ENCODE measurements at places on chromosomes 7 and 10.

DNA sequence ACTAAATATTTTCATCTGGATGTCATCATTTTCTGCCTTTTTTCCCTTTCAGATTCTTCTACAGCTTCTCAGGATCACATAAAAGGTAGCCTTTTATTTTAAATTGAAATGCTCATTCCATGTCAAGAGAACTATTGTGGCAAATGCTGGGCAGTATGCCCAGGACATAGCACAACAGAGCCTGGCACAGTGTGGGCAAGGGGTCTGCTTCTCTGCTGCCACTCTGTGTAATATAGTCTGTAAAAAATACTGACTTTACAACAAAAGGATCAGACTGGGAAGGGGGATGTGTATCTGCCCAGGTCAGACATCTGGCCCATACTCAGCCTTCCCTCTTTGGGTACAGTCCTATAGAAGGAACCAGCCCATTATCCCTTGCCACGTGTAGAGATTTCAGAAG is 62.7 kb downstream of the CUZD1 start:
- no peak for DNase-seq

DNA sequence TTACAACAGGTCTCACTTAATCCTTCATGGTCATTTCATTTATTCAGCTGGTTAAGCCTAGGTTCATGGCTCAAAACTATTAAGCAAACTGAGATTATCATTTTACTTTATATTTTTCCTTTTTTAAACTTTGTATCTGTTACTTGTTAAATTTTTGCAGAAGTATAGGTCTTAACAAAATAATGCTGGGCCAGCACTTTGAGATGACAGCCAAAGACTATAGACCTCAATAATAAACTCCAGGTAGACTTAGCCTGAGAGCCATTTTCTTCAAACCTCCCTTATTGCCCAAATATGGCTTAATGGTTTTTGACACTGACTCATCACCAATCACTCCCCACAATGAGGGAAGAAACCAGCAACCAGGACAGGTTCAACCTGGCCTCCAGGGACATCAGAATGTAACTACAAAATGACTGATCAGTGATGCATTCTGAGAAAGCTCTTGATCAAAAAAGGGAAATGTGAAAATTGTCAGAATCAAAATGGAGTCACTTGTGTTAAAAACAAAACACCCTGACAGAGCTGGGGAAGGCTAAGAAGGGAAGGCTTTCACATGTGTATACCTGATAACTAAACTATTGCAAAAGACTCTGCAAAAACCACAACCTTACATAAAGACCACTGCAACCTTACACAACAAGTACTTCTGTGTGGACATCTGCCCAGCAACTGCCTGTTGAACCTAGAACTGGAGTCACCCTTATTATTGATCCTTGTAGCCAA is 2.1 kb upstream of the CCDC126 start:
- no peak for DNase-seq

- DNase-seq = peak; percentile 72
These were observed at the start of gene ITPRIP for GRCh38 chr10:104337985-104338735. Gene ITPRIP, minus strand, starts transcription at chr10:104338465. Its CDS starts 22,414 bp downstream, at chr10:104316051.

- peak; percentile 62 for DNase-seq
These were observed 1.0 kb downstream of the PFKP start for GRCh38 chr10:3068201-3068967.

DNA sequence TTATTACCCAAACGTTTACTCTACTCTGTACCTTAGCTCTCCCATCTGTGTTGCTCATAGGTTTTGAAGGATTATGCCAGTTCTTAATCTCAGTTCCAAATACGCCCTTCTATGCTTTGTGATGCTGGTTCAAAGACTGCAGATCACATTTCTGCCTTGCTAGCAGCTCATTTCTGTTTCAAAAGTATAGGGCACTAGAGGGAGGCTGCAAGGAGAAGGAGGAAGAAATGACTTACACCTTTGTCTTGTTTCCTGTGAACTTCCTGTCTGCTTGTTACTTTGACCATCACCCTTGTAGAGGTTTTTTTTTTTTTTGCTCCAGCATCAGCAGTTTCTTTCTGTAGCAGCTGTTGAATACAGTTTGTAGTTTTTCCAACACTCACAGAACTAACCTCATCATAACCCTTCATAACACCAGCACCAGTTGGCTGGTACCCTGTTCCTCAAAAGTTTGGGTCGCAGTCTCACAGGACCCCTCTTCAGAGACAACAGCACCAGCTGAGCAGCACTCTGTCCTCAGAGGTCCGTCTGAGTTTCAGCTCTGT is 16.5 kb downstream of the SLK start:
- no peak for DNase-seq

DNA sequence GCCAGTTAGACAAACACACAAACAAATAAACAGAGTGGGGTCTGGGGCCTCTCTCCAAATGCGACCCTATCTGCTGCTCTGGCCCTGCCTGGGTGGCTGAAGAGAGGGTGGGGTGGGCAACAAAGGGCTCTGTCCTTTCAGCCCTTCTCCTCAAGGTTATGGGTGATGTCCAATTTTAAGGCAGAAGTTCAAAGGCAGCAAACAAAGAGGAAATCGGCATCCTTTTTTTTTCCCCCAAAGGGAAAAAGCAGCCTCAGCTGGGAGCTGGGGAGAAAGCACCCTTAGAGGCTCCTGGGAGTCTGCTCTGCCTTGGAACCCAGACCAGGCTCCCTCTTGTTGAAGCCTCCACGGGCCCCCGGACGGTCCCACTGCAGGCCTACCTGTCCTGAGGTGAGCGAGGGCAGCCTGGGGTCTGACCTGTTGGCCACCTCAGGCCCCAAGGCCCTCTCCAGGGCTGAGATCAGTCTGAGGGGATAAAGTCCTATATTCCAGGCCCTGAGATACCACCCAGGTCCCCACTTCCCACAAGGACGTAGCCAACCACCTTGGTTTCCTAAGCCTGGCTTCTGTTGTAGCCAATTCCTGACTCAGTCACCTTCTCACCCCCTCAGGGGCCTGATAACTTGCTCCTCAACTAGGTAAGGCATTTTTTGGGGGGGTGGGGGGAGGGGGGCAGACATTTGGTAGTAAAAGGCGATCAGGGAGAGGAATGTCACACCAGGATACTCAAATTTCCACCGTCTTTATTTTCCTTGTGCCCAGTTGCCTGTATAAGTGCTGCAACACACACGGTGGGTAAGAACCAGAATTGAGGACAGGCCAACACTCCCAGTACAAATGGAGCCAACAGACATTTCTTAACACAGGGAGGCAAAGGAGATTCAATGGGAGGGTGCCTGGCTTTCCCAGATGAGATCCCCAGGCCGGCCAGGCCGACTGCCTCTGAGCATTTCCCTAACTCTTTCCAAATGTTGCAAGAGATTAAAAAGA is 4.3 kb downstream of the HOXA11 start:
- DNase-seq = no peak

DNA sequence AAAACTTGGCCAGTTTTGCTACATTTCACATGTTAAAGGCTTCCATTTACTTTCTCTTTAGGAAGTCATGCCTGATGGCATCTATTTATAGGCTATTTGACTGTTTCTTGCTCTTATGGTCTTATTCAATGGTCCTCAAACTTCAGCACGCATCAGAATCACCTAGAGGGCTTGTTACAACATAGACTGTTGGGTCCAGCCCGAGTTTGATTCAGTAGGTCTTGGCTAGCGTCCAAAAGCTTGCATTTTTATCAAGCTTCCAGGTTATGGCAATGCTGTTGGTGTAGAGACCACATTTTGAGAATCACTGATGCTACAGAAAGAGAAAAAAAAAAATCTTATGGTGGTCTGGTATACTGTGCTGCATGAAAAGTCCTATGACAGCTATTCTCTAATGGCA is 51.9 kb downstream of the MTPN start:
- DNase-seq = no peak

GRCh38 chr7:271266-272107 is 18.5 kb upstream of the FOXL3 start:
- DNase-seq = no peak
